Stimulated activated CD8-positive, alpha-beta memory T cell treated with anti-CD3 and anti-CD28 coated beads, Interleukin-7, amount 100 ng/mL, for 24 hours (primary cell): ENCODE measurements at places on chromosomes 6 and 20.

DNA sequence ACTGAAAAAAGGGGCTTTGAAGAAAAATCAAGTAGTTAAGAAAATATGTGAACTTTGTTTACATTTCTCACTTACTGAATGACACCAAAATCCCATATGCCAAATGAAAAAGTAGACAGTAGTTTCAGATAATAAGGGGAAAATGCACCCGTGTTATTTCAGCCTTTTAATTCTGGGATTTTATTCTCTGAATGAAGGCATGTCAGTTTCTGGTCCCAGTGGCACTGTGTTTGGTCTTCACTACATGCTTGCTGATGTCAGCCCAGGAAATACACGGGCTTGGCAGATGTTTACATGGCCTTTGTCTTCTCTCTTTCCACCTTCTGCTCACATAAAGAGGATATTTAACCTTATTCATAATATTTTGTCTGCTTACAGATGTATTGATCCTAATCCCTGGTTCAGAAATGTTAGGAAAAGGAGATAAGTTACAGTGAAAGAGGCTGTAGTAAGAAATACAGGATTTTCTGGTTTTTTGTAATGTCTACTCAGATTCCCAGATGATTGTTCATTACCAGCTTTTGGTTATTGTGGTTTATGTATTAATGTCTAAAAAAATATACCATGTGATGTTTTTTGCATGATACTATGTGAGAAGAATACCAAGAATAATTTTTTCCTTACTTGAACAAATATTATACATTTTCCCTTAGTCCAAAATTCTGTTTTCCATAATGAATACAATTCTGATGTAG lies 27.7 kb downstream of the DSE start:
- no peak for DNase-seq

DNA sequence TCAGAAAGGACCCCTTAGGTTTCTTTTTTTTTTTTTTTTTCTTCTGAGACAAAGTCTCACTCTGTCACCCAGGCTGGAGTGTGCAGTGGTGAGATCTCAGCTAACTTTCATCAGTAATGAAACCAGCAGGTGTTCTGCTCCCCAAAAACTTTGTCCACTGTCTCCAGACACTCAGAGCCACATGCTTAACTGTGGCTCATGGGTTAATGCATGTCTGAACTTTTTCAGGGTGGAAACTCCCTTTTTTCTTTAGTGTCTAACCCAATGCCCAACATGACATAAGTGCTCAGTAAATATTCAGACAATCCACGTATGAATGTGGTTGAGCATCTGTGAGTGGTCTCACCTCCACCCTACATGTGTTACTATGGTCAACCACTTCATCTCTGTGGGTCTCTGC lies 45.4 kb downstream of the MYB start:
- DNase-seq: no peak

DNA sequence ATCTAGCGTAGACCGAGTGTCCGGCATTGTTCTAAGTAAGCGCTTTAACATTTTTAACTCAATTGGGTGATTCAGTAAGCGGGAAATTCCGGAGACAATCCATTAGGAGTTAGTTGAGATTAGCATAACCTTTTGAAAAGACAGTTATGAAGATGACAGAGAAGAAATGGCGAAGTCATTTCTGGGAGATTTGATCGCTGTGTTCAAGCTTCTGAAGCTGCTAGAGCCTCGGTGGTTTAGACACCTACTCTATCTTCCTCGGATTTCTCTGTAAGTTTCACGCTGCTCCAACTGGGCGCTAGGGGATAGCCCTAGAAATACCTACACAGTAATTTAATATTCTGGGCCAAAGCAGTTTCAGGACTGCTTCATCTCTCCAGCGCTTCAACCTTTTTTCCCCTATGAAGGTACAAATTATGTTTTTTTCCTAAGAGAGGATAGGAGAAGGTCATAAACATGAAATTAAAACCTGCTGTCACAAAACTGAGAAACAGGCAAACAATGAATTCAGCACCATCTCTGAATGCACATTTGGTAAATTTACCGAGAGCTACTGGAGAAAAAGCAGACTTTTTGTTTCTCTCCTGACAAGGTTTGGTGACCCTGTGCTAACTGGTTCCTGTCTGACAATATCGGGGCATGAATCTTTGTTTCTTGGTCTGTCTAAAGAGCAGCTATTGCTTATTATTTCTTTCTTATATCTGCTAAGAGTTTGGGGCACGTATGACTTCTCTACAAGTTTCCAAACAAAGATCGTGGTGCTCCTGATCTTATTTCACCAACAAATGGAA lies 22.4 kb downstream of the ZNF311 start:
- DNase-seq: no peak

DNA sequence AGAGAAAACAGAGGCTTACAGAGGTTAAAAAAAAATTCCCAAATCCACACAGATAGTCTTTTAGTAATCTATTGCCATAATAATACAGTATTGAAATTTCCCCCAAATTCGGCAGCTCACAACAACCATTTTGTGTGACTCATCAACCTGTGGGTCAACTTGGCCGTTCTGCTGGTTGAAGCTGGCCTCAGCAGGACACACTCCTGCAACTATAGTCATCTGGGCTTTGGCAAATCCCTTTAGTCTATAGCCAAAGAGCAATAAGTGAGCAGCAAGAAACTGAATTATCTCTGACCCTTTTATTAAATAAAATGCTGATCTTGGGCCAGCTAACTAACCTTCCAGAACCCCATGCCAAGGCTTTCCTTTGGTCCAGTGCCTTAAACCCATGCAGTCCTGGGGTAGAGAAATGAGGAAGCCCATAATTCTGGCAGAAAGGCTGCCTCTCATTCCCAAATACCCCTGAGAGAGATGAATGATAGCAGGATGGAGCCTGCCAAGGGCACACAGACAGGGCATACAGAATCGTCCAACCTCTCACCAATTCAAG lies 17.2 kb upstream of the SNAP25 start:
- no peak for DNase-seq

DNA sequence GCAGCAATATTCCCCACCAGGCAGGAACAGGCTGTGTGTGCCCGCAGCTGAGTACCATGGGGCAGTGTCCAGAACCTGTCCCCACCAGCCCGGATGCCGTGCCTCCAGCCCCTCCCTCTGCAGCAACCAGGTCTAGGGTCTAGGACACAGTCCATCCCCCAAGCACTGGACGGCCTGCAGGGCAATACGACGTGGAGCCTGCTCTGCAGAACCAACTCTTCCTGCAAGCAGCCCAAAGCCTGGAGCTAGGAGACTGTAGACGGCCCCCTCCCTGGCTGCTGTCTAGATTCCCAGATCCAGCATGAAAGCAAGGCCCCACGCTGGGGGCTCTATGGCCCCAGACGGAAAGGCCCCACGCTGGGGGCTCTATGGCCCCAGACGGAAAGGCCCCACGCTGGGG lies 128.2 kb upstream of the AFDN start:
- DNase-seq: no peak

DNA sequence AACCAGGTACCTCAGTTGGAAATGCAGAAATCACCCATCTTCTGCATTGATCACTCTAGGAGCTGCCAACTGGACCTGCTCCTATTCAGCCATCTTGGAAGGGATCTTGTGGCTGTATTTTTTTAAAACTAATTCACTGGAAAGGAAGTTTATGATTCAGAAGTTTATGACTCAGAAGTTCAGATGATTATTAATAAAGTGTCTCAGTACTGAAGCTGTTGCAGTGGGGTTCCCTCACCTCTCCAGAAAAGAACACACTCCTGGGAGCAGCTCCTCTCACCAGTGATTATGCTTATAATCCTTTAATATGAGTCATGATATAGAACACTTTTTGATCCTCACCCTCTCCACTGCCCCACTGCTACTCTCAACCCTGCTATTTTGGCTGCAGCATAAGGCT lies 291.2 kb upstream of the HS3ST5 start:
- DNase-seq: no peak

DNA sequence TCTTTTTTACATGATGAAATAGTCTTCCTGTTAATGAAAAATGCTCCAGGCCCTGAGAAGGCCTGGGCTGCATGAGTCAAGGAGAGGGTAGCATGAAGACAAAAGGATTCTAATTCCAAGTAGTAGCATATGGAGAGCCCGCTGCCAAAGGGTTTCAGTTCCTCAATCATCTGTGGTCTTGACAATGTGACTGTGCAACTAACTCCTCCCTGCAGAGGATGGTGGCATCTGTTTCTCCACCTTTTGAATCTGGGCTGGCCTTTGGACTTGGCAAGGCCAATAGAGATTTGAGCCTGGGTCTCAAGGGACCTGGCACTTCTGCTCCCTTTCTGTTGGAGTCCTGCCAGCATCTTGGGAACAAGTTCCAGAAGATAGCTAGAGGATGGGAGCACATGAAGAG lies 35.1 kb upstream of the ANKEF1 start:
- no peak for DNase-seq

DNA sequence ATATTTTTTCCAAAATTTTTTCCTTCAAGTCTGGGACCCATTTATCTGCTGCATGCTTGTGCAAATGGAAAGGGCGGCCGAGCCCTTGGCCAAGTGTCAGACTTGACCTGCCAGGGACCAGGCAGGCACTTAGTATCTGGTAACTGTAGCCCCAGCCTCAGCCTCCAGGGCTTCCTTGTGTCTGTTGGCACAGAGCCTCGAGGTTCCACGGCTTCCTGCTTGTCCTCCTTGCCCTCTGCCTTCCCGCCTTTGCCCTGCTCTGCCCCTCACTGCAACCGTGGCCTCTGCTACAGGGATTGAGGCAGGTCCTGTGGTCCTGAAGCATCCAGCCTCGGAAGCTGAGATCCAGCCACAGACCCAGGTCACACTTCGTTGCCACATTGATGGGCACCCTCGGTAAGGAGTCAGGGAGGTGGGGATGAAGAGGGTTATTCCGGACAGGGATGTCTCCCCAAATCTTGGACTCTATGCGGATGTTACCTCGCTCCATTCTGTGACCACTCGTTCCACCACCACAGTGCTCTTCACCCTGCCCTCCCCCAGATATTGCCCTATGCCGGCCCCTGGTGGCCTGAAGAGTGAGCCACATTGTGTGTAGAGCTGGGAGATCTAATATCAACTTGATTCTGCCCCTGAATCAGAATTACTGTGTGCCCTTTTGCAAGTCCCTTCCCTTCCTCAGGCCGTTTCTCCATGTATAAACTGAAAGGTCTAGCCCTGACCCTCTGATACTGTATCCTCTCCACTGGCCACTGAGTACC lies 41.5 kb upstream of the SRF start:
- no peak for DNase-seq

- no peak for DNase-seq
Observed at GRCh38 chr6:12113190-12113577, 101.1 kb downstream of the HIVEP1 start.
